ENCODE measurements at places on chromosomes 3 and 15.
A peak's percentile ranks its signal among the peaks of the same experiment; 100 is the strongest.

GRCh38 chr15:80497221-80497620 lies 93.0 kb downstream of the ARNT2 start:
- DNase-seq: no peak

DNA sequence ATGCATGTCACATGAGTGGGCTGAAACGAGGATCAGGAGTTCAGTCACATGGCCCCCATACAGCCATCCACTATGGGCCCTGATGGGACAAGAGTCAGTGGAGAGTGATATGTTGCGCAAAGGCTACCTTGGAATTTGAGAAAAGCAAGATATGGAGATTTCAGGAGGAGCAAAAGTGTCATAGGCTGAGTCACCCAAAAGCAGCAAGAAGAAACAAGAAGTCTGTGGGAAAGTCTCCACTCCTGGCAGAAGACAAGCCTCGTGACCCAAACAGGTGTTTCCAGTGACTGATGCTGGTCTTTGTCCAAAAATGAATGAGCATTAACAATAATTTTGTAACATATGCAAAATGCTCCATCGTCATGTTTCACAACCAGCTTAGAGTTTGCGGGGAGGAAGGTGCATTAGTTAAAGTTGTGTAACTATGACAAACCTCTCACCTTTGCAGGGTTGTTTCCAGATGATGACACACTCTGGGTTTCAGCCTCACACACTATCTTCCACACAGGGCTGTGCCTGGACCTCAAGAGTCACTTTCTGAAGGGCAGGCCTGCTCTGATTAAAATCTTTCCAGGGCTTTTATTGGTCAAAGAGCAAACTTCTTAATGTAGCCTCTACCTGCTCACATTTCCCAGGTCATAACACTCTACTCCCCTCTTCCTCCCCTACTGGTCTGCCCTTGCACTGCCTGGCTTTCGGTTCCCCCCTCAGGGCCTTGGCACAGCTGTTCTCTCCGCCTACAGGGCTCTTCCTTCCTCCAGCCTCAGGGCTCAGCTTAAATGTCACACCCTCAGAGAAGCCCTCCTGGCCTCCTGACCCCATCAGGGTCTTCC lies 3.9 kb upstream of the DNASE1L3 start:
- peak; percentile 79 for DNase-seq

DNA sequence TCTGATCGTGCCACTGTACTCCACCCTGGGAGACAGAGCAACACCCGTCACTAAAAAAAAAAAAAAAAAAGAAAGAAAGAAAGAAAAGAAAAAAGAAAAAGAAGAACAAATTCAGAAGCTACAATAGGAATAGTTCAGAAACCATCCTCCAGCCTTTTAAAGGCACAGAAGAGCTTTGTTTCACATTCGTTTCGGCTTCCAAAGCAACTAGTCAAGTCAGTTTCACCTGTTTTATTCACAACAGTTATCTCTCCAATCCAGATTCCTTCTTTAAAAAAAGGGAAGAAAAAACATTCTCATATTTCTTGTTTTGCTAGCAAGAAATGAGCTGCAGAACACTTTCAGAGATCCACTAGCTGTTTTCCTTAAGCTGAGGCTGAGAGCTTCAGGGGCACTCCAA lies 767.7 kb upstream of the CFAP20DC start:
- DNase-seq: peak; percentile 20

GRCh38 chr3:59502806-59503205 lies 453.0 kb upstream of the CFAP20DC start:
- DNase-seq: peak; percentile 9

- DNase-seq: no peak
Measured at GRCh38 chr3:42524751-42525150, 22.3 kb downstream of the VIPR1 start.

GRCh38 chr15:65081758-65082157 lies 5.2 kb downstream of the KBTBD13 start:
- no peak for DNase-seq

- no peak for DNase-seq
Measured at GRCh38 chr3:10645800-10646199, 140.4 kb upstream of the ATP2B2 start.

GRCh38 chr15:34656005-34656796 lies 72.8 kb upstream of the GOLGA8B start:
- DNase-seq: no peak

- DNase-seq: no peak
Measured at GRCh38 chr3:89368846-89369245, 261.4 kb downstream of the EPHA3 start.

DNA sequence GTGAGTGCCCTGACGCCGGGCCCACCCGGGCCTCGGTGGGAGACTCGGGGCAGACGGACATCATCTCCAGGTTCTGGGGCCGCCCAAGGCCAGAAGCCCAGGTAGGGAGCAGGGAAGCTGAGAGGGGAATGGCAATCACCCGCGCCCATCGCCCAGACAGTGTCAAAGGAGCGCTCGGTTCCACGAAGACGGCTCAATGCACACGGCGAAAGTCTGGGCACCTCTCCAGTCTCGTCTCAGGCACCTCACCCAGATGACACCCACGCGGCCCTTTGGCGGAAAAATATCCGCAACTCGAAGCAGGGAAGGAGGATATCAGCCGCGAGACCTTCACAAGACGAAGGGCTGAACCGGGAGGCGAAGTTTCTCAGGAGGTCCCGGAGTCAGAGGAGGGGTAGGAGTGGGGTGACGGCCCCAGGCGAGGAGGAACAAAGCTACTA lies 916 bp downstream of the IL17RD start:
- peak; percentile 42 for DNase-seq

- peak; percentile 79 for DNase-seq
Measured at GRCh38 chr15:80173022-80173759, 20.4 kb downstream of the FAH start.

- DNase-seq: no peak
Measured at GRCh38 chr15:79316864-79317263, 6.0 kb downstream of the TMED3 start.

DNA sequence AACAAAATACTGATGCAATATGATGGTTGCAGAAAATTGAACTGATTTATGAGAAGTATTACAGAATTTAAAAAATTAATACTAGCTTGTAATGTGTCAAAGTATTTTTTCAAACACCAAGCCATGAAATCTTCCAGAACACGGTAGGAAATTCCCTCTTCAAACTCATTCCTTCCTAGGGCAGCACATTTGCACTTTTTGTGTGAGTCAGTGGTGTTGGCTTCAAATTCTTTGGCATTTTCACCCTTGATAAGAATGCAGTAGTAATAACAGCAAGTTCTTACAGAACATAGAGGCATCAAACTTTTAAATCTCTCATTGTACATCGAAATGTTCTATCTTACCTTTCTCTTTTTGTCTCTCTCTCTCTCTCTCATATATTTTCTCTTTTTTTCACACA lies 191.8 kb downstream of the CGGBP1 start:
- DNase-seq: no peak

GRCh38 chr3:123439806-123440580 lies 8.9 kb downstream of the ADCY5 start:
- no peak for DNase-seq

- no peak for DNase-seq
Measured at GRCh38 chr3:151931171-151931570, 57.7 kb downstream of the SUCNR1 start.

- no peak for DNase-seq
Measured at GRCh38 chr15:69612112-69612511, 159.5 kb downstream of the RPLP1 start.

DNA sequence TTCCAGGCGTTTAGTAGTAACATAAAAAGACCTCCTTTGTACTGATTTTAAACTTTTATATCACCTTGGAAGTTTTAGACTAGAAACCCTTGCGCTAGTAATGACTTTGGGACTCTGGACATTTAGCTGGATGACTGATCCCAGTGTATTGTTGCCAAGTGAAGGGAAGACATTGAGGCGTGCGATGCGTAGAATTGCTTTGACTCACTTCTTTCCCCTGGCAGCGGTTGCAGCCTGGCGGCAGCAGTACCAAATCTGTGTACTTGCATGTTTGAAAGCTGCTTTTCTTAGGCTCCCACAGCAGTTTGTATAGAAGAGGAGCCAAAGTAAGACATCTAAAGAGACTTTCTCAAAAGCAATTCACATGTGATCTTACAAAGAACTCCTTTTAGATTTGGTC lies 151.6 kb downstream of the BBX start:
- DNase-seq: no peak

- DNase-seq: no peak
Measured at GRCh38 chr15:39697509-39697908, 85.1 kb downstream of the FSIP1 start.

- no peak for DNase-seq
Measured at GRCh38 chr3:144162042-144162441, 190.4 kb downstream of the DIPK2A start.

- DNase-seq: peak; percentile 18
Measured at GRCh38 chr3:122055215-122055614, at the start of gene CD86. CD86 (plus strand) TSS chr3:122055362; CDS start chr3:122055490, 128 bp downstream.
